ENCODE measurements at places on chromosomes 16 and 17. TPM values are rescaled to one million over a fixed set of nuclear protein-coding genes. Genes with fewer than 3 reads are reported as not detected.

The SLC52A1 gene
- not detected for total RNA-seq

The TBC1D3E gene
- not detected for total RNA-seq

GRCh38 chr16:19674485-19674884 is 43.5 kb downstream of the KNOP1 start:
- DNase-seq = no peak

DNA sequence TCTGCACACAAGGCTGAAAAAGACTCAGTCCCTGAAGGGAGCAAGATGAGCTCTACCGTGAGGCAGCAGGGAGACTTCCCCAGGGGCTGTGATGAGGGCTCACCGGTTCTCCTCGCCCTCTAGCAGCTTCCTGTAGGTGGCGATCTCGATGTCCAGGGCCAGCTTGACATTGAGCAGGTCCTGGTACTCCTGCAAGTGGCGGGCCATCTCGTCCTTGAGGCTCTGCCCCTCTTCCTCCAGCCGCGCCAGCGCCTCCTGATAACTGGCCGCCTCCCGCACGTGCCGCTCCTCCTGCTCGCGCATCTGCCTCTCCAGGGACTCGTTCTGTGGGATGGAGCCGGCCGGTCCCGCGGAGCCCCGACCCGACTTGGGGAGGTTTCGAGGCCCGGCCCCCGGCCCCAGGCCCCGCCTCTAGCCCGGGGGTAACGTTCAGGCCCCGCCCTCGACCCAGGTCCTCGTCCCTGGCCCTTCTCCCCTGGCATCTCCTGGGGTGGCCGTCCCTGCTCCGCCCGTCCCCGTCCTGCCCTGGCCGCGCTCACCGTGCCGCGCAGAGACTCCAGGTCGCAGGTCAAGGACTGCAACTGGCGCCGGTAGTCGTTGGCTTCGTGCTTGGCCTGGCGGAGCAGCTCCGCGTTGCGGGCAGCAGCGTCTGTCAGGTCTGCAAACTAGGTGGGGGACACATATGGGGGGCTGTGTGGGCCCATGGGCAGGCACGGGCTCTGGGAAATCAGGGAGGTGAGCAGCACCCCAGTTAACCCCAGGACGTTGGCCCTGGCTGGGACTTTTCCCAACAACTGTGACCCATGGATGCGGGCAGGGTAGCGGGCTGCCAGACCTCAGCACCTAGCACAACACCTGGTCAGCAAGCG is 3.9 kb downstream of the GFAP start:
- peak; percentile 86 for DNase-seq

- no peak for DNase-seq
These were observed 29.4 kb downstream of the TANC2 start for GRCh38 chr17:62995377-62995885.

GRCh38 chr16:49527611-49528010 is 154.0 kb downstream of the C16orf78 start:
- no peak for DNase-seq

Measured in posterior vena cava (tissue), 2 donors.